ENCODE measurements at places on chromosomes 7 and 10.

- DNase-seq = no peak
Measured at GRCh38 chr10:51314481-51314880, 240.2 kb downstream of the PRKG1 start.

- DNase-seq = no peak
Measured at GRCh38 chr10:36638462-36639155, 486.8 kb upstream of the ANKRD30A start.

- DNase-seq = no peak
Measured at GRCh38 chr7:38318803-38319416, 45.5 kb upstream of the TARP start.

- no peak for DNase-seq
Measured at GRCh38 chr7:36736090-36736898, 12.0 kb upstream of the AOAH start.

GRCh38 chr10:103382769-103383168, 13.5 kb downstream of the ATP5MK start:
- no peak for DNase-seq

DNA sequence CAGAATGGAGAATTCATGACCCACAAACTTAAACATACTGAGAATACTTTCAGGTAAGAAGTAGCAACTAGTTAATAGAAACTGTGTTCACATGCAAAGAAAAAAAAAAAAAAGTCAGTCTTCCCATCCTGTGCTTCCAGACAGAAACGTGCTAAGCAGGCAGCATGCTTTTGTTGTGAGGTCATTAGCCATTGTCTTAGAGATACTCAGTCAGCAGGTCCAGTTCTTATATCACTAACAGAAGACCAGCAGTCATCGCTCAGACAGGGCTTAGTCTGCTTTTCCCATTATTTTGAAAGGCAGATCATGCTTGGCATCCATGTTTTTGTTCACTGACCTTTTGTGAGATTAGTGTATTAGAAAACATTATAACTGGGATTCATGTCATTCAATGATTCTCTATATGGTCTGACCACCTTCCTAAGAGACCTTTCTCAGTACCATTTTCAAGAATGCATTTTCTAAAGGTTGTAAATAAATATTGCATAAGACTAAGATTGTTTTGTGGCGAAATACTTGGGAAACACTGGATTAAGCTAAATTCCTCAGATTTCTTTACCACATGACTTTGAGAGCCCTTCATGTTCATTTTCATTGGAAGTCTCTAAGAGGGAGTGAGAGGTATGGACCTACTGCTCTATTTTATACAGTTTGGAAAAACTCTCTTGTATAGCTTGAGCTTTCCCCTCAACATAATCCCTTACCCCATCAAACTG, 45.0 kb upstream of the AGBL3 start:
- DNase-seq = no peak

GRCh38 chr10:110679486-110680272, 35.5 kb downstream of the RBM20 start:
- no peak for DNase-seq

GRCh38 chr10:61981460-61981859, 80.0 kb downstream of the ARID5B start:
- DNase-seq = no peak

DNA sequence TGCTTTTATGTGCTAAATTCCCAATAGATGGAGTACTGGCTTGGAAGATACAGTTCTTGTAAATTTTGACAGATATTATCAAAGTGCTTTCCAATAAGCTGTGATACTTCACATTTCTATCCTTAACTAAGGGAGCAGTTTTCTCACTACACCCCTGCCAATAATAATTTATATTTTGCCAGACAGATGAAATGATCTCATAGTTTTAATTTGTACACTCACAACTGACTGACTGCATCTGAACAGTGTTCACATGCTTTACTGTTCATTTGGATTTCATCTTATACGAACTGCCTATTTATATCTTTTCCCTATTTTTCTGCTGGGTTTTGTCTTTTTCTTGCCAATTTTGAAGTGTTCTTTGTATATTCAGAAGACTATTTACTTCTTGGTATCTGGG, 96.0 kb downstream of the BRAF start:
- no peak for DNase-seq

GRCh38 chr10:113914956-113915355, 60.5 kb downstream of the NHLRC2 start:
- DNase-seq = no peak

DNA sequence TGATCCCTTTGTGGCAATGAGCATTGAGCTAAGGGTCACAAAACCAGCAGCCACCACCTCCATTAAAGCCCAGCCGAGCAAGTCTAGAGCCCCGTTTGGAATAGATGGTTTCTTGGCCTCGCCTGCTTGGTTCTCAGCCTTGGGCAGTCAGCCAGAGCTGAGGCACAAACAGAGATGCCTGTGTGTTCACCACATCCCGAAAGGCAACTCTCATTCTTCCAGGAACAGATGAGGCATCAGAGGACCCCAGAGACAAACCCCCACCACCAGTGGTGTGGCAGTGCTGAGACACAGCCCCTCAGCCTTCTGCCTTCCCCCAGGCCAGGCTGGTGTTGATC, 203.3 kb upstream of the ZMIZ1 start:
- DNase-seq = no peak

- no peak for DNase-seq
Measured at GRCh38 chr7:134210227-134210626, 83.1 kb downstream of the LRGUK start.

DNA sequence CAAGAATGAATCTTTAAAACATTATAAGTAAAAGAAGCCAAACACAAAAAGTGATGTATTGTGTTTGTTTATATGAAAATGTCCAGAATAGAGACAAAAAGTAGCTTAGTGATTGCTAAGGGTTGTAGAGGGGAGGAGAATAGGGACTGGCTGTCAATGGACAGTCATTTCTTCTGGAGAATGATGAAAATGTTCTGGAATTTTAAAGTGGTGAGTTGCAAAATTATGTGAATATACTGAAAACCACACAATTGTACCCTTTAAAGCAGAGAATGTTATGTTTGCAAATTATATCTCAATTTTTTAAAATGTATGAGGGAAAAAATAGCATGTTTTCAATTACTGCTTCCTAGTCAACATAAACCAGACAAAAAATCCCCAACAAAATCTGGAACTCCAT, 174.2 kb downstream of the KMT2E start:
- no peak for DNase-seq

DNA sequence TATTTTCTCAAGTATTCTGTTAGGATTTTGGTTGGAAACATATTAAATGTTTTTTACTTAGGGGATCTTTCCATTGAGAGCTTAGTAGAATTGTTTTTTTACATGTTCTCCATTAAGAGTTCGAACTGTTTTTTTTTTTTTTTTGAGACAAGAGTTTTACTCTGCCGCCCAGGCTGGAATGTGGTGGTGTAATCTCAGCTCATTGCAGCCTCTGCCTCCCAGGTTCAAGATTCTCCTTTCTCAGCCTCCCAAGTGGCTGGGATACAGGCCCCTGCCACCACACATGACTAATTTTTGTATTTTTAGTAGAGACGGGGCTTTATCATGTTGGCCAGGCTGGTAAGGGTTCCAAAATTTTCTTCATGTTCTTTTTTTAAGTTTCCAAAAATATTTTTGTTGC, 33.2 kb downstream of the MPLKIP start:
- no peak for DNase-seq

- DNase-seq = no peak
Measured at GRCh38 chr10:87559392-87559791, 54.7 kb downstream of the MINPP1 start.

DNA sequence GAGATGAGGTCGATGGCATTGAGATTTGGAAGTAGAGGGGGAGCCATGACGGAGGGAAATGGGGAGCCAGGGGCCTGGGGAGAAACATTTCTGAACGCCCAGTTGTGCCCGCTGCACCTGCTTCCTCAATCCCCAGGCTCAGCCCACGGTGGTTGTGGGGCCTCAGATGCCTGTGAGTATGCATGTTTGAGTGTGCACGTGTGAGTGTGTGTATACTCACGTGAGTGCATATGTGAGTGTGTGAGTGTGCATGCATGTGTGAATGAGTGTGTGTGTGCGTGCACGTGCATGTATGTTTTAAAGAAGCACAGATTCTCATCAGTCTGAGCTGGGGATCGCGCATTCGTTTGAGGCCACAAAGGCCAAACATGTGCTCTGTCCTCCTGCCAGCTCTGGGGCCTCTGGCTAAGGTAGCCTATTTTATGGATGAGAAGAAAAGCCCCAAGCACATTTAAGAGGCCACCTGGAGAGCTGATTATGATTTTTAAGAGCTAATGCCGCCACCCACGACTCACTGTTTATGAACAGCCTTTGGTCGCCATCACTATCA, 154.8 kb downstream of the ARHGAP12 start:
- DNase-seq = no peak

GRCh38 chr10:124619195-124619594, 125.0 kb downstream of the FAM53B start:
- no peak for DNase-seq

GRCh38 chr10:93221521-93221920, 147.8 kb downstream of the CYP26A1 start:
- DNase-seq = no peak

- DNase-seq = no peak
Measured at GRCh38 chr10:113322843-113323242, 230.0 kb upstream of the HABP2 start.

DNA sequence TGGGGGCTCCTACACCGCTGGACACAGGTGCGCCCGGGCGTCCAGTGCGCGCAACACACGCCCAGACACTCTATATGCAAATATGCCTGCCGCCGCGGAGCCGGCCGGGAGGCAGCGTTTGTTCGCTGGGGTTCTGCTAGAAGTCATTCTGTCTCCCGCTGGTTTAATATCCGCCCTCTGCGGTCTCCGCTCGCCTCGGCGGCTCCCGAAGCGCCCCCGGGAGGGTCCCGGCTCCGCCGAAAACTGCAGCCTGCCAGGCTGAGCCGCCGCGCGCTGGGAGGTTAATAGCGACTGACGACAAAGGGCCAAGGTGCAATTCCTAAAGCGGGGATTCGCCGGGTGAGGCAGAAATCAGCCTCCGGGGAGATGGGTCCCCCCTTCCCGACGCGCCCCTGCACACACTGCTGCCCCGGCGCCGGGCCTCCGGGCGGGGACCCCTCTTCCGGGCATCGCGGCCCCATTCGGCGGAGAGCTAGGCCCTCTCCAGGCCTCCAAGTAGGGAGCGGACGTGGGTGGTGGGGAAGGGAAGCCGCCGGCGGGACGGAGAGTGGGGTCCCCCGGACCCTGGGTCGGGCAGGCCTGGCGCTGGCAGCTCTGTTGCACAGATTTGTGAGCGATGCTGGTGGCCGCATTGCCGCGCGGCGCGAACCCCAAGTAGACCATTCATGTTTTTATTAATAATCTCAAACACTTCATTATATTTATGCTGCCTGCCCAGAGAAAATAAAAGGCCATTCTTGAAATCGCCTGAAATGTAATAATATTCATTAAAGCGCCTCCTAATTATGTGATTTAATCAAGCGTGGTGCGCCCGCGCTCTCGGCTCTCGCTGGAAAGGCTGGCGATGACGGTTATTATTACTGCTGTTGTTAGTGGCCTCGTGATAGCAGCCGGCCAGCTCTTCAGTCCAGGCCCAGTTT, 9.1 kb downstream of the EN2 start:
- no peak for DNase-seq

GRCh38 chr10:77310288-77310840, 327.2 kb downstream of the KCNMA1 start:
- no peak for DNase-seq

DNA sequence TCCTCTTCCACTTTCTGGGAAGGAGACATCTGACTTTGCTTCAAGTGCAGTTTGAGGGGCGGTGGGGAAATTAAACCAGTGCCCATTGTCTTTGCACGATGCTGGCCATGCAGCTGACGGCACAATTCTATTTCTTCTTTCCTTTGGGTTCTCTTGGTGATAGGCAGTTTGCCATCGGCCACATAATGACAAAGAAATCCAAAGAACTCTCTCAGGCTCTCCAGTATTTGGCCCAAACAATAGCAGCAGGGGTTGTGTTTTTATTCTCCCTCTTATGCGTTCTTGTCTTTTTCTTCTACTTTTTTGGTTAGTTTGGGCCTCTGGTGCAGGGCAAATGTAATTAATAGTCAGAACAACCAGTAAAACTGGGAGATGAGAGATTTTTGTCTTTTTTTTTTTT, 147.0 kb downstream of the EMX2 start:
- no peak for DNase-seq

GRCh38 chr10:119942973-119943372, 50.4 kb downstream of the SEC23IP start:
- no peak for DNase-seq

DNA sequence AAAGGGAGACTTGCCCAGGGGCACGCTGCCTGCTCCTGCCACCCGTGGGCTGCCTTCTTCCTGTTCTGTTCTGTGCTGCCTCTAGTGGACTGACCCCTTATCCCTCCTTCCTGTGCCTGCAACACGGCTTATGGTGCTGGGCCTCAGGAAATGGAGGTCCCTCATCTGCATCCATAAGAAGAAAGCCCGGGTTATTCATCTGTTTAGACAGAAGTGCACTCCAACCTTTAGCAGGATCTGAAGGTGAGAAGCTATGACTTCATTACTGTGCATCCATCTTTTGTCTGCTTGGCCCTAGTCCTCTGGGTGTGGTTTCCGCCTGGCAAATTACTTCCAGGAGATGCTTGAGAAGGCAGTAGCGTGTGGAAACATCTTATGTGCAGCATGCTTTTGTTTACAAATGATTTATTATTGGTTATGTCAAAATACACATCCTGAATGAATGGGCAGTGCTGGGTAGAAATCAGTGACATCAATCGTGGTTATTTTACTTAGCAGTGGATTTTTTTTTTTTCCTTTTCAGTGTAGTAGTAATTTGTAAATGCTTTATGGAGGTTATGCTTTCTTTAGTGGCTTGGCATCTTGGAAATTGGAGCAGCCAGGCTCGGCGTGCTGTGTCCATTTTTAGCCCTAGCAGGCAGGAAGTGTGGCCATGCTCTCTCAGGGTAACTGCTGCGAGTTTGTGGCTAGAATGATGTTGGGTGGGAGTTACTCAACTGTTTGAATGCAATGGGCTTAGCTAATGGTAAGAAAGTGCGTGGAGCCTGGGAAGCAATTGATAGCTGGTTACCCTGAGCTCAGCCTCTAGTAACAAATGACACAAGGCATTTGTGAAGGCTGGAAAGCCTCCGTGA, 12.7 kb downstream of the PTPRE start:
- DNase-seq = no peak

DNA sequence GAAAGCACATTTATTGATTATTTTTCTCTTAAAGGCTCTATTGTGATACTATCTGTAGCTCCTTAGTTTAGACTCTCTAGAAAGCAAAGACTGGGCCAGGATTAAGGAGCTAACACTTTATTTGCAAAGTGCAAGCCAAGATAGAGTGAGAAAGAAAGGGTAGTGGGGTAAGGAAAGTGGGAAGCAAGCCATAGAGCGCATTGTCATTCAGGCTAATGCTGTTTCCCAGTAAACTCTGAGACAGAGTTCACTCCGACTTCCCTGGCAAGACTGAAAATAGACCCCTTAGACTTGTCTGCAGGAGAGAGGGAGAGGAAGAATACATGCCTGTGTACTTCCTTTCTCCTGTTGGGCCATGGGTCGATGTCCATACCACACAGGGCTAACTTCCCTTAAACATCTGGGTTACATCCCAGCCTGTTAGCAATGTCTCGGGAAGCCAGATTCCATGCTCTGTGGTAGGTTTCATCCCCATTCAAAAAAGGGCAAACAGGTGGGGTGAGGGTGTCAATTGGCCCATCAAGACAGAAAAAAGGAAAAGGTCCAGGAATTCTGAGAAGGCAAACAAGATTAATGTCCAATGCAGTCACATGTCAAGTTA, 875.8 kb upstream of the CELF2 start:
- no peak for DNase-seq

GRCh38 chr10:47176903-47177868, 122.8 kb upstream of the GDF10 start:
- no peak for DNase-seq

GRCh38 chr10:30178356-30178964, 119.1 kb upstream of the JCAD start:
- no peak for DNase-seq

- no peak for DNase-seq
Measured at GRCh38 chr7:139495580-139496125, 12.2 kb upstream of the KLRG2 start.
